Activated B cell treated with CpG ODN at 0.5 μM for 24 hours (primary cell): ENCODE measurements at places on chromosomes 7 and 10. TPM values are rescaled to one million over a fixed set of nuclear protein-coding genes. Genes with fewer than 3 reads are reported as not detected.

MYO3A gene
- 0.98 and 1.1 TPM in 2 replicates for total RNA-seq

OLAH gene
- total RNA-seq: not detected in 2 replicates

FLNC gene
- total RNA-seq: not detected in 2 replicates

NUTM2E gene
- 0.44 and 0.58 TPM in 2 replicates for total RNA-seq

DNMBP gene
- 12.5 and 13.1 TPM in 2 replicates for total RNA-seq

NEBL gene
- total RNA-seq: not detected in 2 replicates

AS3MT gene
- total RNA-seq: 0.31 and 0.46 TPM in 2 replicates

LRRD1 gene
- not detected in 2 replicates for total RNA-seq

ATOH7 gene
- total RNA-seq: not detected in 2 replicates

OR6B1 gene
- not detected in 2 replicates for total RNA-seq

ABCB1 gene
- total RNA-seq: 4.1 and 4.7 TPM in 2 replicates

TDRD1 gene
- 0.33 and 0.59 TPM in 2 replicates for total RNA-seq

PALD1 gene
- total RNA-seq: 2.4 and 3.3 TPM in 2 replicates

EGR2 gene
- total RNA-seq: 6.1 and 9.4 TPM in 2 replicates

HOXA6 gene
- not detected in 2 replicates for total RNA-seq
